Large intestine (tissue), 12 donors: ENCODE measurements at places on chromosomes 6 and 20. TPM values are rescaled to one million over a fixed set of nuclear protein-coding genes. Genes with fewer than 3 reads are reported as not detected.

The SPTLC3 gene
- 42.0 TPM for polyA plus RNA-seq

The LGSN gene
- 0.04 TPM for polyA plus RNA-seq

The EPHA7 gene
- 6.5 TPM for polyA plus RNA-seq

The NNAT gene
- polyA plus RNA-seq: 75.8 TPM

The MDFI gene
- 22.1 TPM for polyA plus RNA-seq

The TULP1 gene
- polyA plus RNA-seq: 1.2 TPM

The SLC16A10 gene
- 22.4 TPM for polyA plus RNA-seq

The RAB44 gene
- polyA plus RNA-seq: 0.04 TPM
